Fibroblast of skin of scalp (primary cell): ENCODE measurements at places on chromosomes 16 and 17.
A peak's percentile ranks its signal among the peaks of the same experiment; 100 is the strongest.

DNA sequence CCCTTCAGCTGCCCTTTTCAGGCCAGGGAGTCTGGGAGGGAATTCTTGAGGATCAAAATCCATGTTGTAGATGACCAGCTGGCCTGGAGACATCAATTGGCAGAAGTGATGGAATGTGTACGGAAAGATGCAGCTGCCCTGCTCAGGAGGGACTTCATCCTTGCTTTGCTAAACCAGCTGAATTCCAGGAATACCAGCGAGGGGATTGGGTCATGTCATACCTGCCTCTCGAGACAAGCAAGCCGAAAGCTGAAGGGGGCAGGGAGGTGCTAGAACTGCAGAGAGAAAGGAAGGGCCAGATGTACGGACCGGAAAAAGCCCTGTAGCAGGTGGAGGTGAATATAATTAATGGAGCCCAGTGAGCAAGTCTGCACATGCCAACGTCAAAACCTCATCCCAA, 25.6 kb upstream of the NTN1 start:
- no peak for DNase-seq

DNA sequence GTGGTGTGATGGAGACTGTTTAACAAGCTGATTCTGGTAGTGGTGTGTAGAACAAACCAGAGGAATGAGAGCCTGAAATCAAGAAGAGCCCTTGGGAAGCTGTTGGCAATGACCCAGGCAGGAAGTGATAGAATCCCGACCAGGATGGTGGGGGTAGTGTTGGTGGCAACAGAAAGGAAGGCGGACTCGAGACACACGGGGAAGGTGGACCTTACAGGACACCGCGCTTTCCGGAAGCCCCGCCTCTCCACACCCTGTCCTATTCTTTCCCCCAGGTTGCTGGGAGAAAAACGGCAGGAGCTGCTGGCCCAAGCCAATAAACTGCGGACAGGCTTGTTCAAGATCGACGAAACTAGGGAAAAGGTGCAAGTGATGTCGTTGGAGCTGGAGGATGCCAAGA, 30.0 kb upstream of the KDM6B start:
- peak; percentile 31 for DNase-seq

GRCh38 chr16:88065747-88066142, 114.5 kb downstream of the BANP start:
- no peak for DNase-seq

- no peak for DNase-seq
Measured at GRCh38 chr16:27950206-27950887, 113.2 kb downstream of the GSG1L start.

DNA sequence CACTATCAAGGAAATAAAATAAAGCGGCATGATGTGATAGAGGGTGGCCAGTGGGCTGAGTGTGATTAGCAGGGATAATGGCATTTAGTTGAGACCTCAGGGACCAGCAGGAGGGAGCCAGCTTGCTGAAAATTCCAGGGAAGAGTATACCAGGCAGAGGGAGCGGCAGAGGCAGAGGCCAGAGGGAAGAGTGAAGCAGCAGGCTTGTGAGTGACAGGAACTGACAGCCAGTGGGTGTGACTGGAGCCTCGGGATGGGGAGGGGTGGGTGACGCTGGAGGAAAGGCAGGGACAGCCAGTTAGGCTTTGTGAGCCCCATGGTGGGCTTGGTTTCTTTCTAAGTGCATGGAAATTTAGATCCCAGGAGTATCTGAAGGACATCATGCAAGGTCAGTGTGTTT, 209.7 kb upstream of the CACNG3 start:
- DNase-seq = no peak

DNA sequence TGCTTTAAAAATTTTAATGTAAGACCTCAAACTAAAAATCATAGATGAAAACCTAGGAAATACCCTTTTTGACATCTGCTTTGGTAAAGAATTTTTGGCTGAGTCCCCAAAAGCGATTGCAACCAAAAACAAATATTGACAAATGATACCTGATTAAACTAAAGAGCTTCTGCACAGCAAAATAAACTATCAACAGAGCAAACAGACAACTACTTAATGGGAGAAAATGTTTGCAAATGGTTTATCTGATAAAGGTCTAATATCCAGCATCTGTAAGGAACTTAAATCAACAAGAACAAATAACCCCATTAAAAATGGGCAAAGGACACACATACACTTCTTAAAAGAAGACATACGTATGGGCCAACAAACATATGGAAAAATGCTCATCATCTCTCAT, 242.5 kb downstream of the BCAS3 start:
- DNase-seq = no peak

DNA sequence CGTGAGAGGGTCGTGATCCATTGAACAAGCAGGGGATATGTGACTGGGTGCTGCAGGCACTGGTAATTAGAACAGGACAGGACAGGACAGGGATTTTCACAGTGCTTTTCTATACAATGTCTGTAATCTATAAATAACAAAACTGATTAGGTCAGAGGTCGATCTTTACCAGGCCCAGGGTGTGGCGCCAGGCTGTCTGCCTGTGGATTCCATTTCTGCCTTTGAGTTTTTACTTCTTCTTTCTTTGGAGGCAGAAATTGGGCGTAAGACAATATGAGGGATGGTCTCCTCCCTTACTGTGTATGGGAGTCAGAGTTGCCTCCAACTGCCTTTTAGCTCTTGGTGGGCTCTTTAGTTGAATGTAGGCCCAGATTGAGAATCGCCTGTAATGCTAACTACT, 1.5 kb upstream of the ZNF764 start:
- DNase-seq = no peak

DNA sequence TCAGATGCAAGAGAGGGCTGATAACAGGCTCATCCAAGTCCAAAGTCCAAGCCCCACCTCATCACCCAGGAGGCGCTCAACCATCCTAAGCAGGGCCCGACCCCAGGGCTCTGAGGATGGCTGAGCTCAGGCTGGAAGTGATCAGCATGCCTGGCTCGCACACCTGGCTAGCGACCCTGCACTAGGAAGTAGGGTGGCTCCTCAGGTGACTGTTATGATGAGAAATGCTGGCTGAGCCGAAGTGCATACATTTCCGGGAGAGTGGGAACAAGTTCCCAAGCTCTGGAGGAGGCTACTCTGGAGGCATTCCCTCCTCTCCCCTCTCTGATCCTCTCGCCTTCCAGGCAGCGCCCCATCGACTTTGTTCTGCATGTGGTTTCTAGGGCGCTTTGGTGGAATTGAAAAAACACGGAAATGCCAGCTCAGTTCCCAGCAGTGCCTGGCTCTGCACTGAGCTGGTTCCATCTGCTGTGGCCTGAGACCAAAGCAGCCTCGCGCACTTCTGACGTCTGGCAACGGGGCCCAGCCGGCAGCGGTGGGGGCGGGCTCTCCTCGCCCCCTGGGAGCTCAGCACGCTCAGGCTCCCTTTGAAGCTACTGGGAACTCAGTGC, 130.3 kb downstream of the IRF8 start:
- peak; percentile 6 for DNase-seq

DNA sequence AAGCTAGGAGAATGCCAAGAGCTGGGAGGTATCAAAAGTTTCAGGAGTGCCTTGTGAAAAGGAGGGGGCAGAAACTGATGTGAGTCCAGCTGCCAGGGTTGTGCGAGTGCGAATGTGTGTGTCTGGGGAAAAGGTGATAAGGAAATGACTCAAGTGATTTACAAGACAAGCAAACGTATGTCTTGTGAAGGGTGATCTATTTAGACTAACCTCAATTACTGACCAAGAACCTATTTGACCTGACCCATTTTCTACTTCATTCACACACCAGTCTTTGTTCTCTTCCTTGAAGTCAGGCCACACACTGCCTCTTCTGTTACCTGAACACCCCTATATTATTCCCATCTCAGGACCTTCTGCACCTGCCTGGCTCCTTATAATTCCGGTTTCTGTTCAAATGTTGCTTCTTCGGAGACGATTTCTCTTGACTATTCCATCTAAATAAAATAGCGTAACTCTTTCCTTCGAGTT, 1.0 kb downstream of the GDE1 start:
- no peak for DNase-seq

DNA sequence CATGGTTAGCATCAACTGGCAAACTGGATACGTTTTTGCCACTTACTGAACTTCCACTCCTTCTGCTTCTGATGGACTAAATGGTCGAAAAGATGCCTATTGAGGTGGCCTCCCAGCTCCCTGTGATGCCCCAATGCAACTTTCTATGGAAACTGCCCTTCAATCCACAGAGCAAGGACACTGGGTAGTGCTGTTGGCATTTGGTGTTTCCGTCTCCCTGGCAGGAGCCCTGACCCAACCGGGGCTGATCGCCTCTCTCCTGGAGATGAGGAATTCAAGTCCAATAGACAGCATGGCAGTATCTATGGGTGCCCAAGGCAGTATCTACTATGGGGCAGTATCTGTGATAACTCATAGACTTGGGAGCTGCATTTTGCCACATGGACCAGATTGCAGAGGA, 116.3 kb upstream of the IRX3 start:
- no peak for DNase-seq

- DNase-seq = no peak
Measured at GRCh38 chr17:80884811-80885210, 106.8 kb upstream of the CHMP6 start.

- DNase-seq = no peak
Measured at GRCh38 chr16:10663146-10663545, 31.6 kb downstream of the TEKT5 start.

DNA sequence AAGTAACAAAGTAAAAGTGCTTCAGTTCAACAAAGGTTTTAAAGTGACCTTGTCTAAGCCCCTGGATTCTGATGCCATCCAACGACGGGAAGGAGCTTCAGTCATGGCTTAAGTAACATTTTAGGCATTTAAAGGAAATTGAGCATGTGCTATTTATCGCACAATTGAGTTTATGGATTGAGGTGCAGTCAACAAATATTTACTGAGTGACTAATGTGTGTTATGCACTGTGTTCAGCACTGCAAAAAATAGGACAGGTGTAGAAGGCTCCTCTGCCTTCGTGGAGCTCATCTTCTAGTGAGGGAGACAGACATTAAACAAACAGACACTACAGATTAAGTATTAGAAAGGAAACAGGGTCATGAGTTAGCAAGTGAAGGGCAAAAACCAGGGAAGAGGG, 12.5 kb downstream of the TMIGD1 start:
- no peak for DNase-seq

DNA sequence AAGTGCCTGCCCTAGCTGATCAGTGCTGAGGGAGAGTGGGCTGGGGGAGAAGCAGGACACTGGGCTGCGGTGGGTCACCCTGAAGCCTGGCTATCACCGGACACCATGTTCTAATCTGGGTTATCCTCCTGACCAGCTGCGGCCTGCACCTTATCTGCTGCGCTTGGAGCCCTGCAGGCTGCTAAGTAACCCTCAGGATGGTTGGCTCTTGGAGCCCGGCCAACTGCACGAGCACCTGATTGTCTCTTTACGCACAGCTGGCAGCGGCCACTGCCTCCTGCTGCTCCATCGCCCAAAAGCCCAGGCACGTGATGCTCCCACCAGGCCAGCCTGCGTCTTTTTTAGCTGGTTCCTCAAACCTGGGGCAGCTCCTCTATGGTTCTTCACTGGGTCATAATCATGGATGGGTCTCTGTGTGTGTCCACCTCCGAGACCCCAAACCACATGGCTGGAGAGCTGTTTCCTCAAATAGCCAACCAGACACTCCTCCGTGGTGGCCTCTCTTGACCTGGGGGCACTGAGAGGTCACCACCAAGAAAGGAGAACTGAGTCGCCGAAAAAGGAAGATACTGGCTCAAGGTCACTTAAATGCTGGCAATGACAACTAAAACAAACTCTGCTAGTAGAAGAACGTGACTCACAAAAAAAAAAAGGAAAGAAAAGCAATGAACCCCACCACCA, 21.7 kb downstream of the SPHK1 start:
- peak; percentile 62 for DNase-seq

DNA sequence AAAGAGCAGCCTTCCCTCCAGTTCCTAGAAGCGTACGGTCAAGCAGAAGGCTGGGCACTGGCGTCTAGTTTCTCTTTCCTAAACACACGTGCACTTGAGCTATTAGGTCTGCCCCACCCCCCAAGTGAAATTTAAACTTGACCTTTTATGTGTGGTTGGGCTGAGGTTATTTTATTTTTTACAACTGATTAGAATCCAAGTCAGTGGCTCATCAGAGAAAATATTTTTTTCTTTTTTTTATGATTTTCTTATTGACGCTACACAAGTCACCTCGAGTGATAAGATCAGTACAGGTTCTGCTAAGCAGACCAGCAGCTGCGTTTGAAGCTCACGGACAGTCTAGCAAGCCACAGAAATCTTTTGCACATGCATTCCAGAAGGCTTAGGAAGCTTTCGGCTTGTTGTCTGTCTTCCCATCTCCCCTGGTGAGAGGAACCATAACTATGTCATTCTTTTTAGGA, 95.1 kb downstream of the ZFHX3 start:
- peak; percentile 91 for DNase-seq

DNA sequence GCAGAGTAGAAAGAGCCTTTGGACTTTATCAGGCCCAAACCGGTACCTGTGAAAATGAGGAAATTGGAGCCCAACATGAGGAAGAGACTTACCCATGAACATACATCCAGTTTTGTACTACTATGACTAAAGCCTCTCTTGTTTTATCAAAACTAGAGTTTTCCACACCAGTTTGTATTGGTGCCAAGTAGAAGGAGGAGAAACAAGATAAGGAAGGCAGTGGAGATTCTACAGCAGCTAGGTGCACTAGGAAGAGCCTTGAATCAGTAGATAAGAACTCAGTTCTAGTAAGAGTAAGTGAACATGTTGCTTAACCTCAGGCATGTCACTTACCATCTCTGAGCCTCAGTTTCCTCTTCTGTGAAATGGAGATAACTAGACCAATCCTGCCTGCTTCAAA, 13.7 kb upstream of the TMEM132E start:
- no peak for DNase-seq

DNA sequence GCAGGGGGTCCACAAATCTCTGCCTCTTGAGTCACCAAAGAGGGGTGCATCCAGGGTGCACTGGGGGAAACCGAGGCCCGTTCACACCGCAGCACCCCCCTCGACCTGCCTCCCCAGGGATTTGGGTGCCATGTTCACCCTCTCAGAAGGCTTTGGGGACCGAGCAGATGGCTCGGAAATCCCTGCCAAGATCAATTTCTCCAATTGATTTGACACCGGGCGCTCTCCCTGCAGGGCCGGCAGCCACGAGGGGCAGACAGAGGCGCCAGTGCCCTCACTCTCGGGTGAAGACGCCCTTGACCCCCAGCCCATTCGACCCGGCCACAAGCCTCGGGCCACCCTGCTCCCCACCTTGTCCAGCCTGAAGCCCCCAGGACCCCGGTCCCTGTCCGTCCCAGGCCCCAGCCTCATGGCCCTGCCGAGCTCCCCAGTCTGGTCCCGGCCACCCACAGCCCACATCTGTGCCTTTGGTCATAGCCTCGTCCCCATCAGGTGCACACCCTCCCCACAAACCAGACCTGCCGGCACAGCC, 9.3 kb downstream of the SSTR5 start:
- no peak for DNase-seq

DNA sequence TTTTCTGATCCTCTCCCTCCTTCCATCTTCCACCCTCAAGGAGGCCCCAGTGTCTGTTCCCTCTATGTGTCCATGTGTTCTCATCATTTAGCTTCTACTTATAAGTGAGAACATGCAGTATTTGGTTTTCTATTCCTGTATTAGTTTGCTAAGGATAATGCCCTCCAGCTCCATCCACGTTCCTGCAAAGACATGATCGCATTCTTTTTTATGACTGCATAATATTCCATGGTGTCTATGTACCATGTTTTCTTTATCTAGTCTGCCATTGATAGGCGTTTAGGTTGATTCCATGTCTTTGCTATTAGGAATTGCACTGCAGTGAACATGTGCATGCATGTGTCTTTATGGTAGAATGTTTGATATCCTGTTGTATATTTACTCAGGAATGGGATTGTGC, 275.1 kb downstream of the BCAS3 start:
- DNase-seq = no peak

- peak; percentile 87 for DNase-seq
Measured at GRCh38 chr17:10135539-10136257, 62.7 kb downstream of the GAS7 start.
